Inflammatory macrophage treated with lipopolysaccharide for 4 hours (primary cell): ENCODE measurements at places on chromosomes 2 and 18.
A peak's percentile ranks its signal among the peaks of the same experiment; 100 is the strongest.

GRCh38 chr2:37357530-37357929, 13.1 kb downstream of the QPCT start:
- no peak for DNase-seq

DNA sequence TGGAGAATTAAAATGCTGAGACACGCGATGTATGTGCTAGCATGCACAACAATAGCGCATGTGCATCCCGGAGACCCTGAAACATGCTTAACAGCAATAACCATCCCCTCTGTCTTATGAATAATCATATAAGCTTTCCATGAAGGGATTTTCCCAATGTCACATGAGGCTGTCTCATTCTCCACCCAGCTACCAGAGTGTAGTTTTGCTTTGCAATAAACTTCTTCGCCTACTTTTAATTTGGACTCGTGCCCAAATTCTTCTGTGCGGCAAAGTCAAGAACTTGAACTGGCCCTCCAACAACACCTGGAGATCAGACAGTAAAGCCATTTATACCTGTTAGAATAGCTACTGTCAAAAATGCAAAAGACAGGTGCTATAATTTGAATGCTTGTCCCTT, 15.5 kb downstream of the LYG1 start:
- peak; percentile 20 for DNase-seq

- peak; percentile 58 for DNase-seq
Measured at GRCh38 chr2:218898109-218898878, 17.6 kb downstream of the WNT10A start.

DNA sequence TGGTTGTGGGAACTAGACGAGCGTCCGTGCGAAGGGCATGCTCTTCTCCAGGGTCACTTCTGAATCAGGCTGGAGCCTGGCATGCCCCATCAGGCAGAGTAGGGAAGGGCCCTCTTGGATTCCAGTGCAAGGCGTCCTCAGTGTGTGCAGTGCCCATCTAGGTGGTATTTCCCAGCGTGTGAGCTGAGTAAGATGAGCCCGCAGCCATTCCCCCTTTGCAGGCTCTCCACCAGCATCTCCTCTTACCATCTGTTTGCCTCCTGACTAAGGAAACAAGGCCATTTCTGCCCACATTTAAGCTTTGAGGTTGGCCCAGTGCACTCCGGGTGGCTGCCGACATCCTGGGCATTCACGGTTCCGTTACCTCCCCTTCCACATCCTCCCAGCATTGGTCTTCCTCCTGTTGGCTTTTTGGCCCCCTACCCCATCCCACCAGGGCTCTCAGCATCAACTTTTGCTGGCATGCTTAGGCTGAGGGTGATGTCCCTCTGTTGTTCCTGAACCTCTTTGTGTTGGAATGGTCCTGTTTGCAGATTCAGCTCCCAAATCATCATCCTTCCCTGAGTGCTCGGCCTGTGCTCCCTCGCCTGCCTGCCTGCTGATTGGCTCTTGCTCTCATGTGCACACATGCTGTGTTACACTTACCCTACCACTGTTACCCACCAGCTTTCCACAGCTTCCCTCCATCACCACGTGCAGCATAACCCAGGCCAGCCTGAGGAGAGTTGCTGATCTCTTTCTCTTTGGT, 11.8 kb downstream of the CEP68 start:
- DNase-seq = no peak

GRCh38 chr18:75207310-75208154, 1.4 kb downstream of the PTGR3 start:
- no peak for DNase-seq

DNA sequence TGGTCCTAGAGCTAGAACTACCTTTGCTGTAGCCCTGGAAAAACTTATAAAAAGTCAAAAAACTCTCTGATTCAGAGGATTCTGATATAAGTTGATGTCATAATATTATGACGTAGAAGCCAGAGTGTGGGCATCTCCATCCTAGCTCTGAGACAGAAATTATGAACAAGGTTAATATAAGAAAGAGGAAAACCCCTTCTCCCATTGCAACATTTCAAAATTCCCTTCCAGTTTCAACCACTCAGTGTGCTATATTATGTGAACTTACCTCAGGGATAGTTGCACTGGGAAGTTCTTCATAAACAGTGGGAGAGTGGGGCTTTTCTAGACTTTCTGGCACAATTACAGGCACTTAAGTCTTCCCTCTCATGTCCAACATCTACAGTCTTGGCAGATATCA, 171.6 kb downstream of the PIK3C3 start:
- peak; percentile 66 for DNase-seq

DNA sequence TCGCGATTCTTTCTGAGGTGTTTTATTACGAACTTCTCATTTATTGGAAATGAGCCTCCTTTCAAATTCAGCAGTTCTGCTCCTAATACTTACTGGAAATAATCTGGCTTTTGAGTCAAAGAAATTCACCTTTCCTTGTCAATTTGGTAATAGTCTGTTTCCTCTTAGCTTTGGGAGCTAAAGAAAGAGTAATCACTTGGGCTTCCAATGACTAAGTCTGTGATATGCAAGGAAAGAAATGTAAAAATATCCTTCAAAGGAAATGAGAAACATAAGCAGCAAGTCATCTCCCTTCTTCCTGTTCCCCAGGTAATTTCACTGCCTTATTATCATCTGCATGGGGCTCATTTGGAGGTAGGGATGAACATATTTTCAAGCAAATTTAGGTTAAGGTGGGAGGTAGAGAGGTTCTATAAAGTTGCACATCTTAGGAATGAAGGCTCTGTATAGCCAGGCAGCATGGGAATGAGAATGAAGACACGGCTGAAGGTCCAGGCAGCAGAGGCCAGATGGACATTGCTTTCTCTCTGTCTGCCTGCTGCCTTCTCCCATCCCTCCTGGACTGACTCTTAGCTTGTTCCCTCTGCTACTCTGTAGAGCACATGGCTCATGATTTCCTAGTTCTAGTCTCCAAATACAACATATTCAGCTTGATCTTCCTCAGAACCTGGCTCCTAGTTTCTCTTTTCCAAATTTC, 1.0 kb downstream of the SPP2 start:
- no peak for DNase-seq

- DNase-seq = no peak
Measured at GRCh38 chr18:79928563-79928960, 22.9 kb downstream of the SLC66A2 start.

- no peak for DNase-seq
Measured at GRCh38 chr18:58843688-58844035, 21.0 kb upstream of the ZNF532 start.

DNA sequence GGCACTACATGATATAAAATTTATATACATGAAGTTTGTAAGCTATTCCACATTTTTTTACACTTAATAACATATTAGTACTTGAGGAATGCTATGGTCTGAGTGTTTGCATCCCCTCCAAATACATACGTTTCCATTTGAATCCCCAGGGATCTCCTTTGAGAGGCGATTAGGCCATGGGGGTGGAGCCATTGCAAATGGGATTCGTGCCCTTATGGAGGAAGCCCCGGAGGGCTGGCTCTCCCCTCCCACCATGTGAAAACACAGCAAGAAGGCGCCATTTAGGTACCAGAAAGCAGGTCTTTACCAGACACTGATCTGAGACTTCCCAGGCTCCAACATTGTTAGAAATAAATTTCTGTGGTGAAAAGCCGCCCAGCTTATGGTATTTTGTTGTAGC, 20.8 kb upstream of the MBP start:
- DNase-seq = no peak

- DNase-seq = no peak
Measured at GRCh38 chr2:178070824-178071223, 1.8 kb downstream of the PDE11A start.

DNA sequence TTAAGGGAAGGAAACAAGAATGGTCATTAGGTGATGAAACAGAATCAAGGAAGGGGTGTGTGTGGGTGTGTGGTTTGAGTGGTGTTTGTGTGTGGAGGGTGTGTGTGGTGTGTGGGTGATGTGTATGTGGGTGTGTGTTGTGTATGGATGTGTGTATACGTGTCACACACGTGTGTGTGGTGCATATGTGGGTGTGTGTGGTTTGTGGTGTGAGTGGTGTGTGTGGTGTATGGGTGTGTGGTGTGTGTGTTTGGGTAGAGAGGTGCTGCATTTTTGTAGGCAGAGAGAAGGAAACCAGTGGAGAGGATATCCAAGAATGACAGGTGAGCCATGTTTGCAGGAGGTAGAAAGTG, 1.1 kb upstream of the CEP192 start:
- DNase-seq = peak; percentile 17

GRCh38 chr2:224915136-224915535, 127.1 kb downstream of the DOCK10 start:
- no peak for DNase-seq

- DNase-seq = no peak
Measured at GRCh38 chr2:8496079-8496478, 185.8 kb upstream of the ID2 start.

DNA sequence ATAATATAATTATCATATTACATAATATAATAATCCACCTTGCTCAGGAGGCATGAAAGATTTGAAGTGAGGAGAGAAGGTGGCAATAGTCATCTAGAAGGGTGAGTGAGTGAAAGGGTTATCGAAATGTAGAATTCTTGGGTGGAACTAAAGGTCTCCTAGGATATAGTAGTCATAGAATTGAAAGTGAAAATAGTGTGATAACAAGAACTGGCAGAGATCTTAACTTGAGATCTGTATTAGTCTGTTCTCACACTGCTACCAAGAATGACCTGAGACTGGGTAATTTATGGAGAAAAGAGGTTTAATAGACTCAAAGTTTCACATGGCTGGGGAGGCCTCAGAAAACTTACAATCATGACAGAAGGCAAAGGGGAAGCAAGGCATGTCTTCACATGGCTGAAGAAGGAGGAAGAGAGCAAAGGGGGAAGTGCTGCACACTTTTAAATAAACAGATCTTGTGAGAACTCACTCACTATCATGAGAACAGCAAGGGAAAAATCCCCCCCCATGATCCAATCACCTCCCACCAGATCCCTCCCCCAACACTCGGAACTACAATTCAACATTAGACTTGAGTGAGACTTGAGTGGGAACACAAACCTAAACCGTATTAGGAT, 351.5 kb downstream of the NR4A2 start:
- DNase-seq = peak; percentile 46

DNA sequence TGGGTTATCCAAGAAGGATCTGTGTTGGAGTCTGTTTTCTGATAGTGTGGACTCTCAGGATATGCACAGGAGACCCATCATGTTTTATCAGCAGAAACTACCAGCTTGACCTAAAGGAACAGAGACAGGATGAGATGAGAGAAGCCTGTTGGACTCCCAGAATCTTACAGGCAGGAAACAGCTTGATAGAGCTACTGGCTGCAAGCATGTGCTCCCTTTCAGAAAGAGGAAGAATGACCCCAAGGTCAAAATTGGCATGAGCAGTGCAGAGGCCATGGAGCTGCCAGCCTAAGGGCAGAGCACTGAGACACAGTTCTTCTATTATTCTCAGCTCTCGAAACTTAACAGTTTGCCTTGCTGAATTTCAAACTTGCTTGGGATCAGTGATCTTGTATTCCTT, 135.2 kb upstream of the NFATC1 start:
- DNase-seq = no peak

DNA sequence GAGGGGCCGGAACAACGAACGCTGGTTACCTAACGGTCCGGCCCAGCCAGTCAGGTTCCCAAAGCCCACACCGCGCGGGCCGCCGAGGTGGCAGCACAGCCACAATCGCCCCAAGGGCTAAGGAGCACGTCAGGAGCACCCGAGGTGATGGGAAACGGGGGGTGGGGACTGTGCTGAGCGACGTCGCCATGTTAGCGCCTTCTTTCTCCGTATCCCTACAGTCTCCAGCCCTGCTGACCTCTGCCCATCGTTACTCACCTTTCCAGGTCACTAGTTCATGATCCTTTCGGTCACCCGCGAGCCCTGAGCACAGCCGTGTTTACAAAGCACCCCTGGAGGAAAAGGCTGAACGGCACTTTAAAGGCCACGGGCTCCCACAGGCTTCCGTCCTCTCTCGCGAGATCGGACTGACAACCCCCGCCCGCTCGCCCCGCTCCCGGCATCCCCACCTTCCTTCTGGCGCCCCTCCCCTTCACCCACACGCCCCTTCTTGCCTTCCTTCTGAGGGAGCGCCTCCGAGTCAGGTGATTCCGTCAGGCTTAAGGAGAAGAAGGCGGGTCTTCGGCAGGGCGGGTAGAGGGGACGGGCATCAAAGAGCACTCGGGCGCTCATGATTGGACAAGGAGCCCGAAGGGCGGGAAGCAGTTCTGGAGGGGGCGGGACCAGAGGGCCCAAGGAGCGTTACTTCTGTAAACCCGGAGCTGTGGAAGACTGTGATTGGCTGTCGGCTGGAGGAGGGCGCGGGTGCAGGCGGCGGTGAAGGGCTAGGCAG, at the start of gene ATF2:
TSS of gene ATF2 (minus strand) at position 412 of the 772 bp plus-strand sequence. CDS start 31,760 bp downstream, outside the sequence.
- DNase-seq = peak; percentile 100

DNA sequence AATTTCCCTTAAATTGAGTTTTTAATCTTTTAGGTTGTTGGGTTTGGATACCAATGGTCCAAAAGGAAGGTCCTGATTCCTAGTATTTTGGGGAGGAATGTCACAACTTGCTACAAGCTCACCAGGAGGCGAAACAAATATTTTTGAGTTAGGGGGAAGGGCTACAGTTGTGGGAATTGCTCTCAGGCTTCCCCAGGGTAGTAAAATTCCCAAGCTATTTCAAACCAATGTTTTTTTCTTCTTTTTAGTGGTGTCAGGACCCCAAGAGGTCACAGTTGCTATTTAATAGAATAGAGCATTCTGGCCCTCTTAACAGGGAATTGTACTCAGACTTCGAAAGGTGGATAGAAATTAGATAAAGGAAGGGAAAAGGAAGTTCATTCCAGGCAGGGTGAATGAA, 68.5 kb upstream of the ST3GAL5 start:
- no peak for DNase-seq

DNA sequence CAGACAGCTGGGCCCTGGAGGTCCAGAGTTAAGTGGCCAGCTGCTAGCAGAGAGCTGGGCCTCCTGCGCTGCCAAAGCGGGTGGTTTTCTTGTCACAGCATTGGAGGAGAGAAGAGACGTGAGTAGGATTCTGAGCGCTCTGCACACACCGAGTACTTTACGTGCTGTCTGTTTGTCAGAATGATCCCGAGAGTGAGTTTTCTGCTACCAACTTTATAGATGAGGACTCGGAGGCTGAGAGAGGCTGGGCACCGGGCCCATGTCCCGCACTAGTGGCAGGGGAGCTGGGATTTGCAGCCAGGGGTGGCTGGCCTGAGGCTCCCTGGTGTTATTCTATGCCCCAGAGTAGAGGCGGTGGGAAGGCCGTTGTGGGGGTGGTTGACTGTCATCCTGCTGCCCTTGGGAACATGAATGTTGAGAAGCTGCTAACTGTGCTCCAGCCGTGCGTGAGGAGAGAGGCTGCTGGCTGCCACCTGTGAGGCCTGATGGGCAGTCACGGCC, 36.3 kb upstream of the MBP start:
- DNase-seq = no peak

- peak; percentile 75 for DNase-seq
Measured at GRCh38 chr2:218780046-218780445, 1.9 kb upstream of the CYP27A1 start.

DNA sequence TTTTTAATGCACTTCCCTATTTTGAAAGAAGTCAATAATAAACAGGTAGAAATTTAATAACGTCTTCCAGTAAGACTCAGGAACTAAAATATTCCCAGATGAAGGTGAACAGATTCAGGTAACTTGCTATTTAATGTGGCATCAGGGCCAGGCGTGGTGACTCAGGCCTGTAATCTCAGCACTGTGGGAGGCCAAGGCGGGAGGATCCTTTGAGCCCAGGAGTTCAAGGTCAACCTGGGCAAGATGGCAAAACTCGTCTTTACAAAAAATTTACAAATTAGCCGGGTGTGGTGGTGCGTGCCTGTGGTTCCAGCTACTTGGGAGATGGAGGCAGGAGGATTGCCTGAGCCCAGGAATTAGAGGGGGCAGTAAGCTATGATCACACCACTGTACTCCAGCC, 81.8 kb downstream of the NXPH2 start:
- no peak for DNase-seq
